ENCODE measurements at places on chromosomes 13 and 19.

- peak; percentile 97 for DNase-seq
These were observed at the start of gene CD320 for GRCh38 chr19:8307965-8308866. CD320 (minus strand) TSS chr19:8308358; CDS start chr19:8308290, 68 bp downstream.

DNA sequence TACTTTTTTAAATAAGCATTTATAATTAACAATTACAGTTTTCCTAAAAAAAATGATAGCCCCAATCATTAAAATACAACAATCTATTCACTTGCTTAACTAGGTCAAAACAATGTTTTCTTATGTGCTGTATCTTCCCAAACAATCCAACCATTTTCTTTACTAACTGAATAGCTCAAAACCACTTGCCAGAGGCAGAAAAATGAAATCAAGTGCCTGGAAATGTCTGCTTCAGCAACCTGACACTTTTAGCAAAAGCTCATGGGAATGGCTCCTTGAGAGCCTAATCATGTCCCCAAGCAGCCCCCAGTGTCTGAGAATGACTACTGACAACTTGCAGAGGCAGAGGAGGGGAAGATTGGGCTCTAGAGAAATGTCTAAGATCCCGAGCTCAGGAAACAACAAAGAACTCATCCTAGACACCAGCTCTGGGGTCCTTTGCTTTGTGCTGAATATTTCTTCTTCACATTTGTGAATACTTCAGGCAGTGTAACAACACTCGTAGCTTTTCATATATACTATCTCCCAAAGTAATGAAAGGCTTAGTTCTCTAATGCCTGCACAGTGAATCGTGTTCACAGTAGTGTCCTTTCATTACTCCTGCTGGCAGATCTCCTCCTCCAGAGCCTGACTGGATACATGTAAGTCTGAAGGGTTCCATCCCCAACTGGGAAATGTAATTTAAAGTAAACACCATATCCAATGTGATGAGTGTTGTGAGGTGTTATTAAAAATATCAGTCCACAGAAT, 280.0 kb downstream of the LHFPL6 start:
- DNase-seq: no peak

- no peak for DNase-seq
These were observed 48.4 kb downstream of the DCLK1 start for GRCh38 chr13:36082806-36083205.

GRCh38 chr13:21434588-21434987, 24.5 kb downstream of the ZDHHC20 start:
- no peak for DNase-seq

DNA sequence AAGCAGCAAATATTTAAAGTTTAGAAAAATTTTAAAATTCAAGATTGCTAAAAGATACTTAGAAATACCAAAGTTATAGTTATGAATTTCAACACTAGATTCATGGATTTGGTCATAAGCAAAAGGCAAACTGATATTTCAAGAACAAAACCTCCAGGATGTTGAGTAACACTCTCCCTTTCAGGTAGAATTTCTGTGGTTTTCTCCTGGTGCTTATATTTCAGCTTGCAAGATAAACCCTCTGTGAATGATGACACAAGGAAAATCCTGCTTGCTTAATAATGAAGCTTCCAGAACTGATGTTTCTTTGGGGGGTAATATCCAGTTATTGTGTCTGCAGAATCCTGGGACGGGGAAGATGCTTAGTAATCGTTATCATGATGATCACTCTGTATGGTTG, 320.3 kb upstream of the EDNRB start:
- no peak for DNase-seq

DNA sequence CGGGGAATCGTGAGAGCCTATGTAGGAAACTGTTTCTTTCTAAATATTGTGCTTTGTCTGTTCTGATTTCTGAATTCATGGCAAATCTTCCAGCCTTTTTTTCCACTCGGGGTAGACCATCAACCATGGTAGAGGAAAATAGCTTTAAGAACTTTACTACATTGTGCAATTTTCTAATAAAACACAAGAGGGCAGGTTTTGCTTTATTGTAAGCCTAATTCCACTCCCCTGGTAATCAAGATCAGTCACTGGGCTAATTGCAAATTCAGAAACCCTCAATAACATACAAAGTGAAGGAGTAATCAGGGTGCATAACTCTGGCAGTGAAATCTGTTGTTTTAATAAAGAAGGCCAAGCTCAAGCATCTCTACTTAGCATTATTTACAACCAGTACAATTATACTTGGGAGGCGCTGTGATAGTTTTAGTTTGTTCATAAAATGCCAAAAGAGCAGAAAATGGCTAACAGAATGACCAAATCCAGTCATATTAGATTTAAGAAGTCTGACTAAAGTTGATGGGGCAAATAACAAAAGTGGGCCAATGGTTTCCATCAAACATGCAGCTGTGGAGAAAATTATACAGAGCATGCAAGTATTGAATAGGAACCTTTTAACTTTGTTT, 43.8 kb downstream of the DCT start:
- peak; percentile 66 for DNase-seq

GRCh38 chr13:71613066-71613745, 253.8 kb downstream of the DACH1 start:
- no peak for DNase-seq

GRCh38 chr13:65470781-65471180, 1759.4 kb downstream of the PCDH9 start:
- DNase-seq: no peak

DNA sequence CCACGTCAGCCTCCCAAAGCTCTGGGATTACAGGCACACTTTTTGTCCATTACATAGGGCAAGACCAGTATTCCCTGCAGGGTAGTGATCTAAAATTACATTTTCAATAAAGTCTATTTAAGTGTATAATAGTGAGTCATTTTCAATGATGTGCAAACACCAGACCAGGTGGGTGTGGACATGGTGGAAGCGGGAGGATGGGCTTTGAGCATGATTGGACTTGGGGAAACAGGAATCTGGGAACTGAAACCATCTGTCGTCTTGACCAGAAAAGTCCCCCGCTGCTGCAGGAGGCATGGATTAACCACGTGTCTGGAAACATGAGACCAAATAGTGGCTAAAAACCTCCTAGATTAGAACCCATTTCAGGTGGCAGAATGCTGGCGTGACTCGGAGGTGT, 4.9 kb downstream of the FXYD3 start:
- no peak for DNase-seq

GRCh38 chr13:108769213-108770070, 140.0 kb downstream of the MYO16 start:
- DNase-seq: no peak

GRCh38 chr13:43965459-43965845, 85.7 kb downstream of the LACC1 start:
- no peak for DNase-seq

GRCh38 chr13:55550624-55551023, 1590.1 kb upstream of the PRR20A start:
- DNase-seq: no peak

- DNase-seq: peak; percentile 86
These were observed 7.7 kb downstream of the PNMA8B start for GRCh38 chr19:46487802-46488445.

- DNase-seq: no peak
These were observed 125.6 kb downstream of the SPRY2 start for GRCh38 chr13:80215368-80215767.

DNA sequence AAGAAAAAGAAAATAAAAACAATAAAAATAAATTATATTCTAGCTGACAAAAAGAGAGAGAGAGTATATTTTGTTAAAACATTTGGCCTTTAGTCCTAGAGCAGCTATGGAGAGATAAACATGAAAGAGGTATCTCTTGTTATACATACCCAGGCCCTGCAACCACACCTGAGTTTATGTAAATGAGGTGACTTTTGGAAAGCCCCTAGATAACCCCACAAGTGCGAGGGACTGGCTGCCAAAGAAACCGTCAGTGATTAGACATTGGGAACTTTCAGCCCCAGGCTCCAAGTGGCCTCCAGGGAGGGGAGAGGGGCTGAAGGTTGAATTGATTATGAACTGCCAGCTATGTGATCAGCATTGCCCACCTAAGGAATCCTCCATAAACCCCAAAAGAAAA, 2.1 kb upstream of the NLRP7 start:
- no peak for DNase-seq

DNA sequence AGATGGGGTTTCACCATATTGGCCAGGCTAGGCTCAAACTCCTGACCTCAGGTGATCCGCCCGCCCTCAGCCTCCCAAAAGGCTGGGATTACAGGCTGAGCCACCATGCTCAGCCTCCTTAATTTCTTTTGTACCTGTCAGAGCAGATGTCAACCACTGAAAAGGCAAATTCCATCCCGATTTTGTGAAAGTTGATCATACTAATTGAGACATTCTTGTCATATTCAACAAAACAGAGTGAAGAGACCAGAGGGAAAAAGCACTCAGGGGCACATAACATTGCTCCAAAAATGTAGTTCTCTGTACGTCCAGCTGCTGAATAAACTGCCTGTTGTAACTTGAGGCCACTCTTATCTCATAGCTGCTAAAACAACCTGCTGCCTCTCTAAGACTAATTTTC, 27.4 kb upstream of the PSPC1 start:
- DNase-seq: no peak

Measured in iPS-NIHi11 (cell line).